ENCODE measurements at places on chromosomes 5 and 9. TPM values are rescaled to one million over a fixed set of nuclear protein-coding genes. Genes with fewer than 3 reads are reported as not detected.
A peak's percentile ranks its signal among the peaks of the same experiment; 100 is the strongest.

- H3K27me3 ChIP-seq, result no peaks in the 10 kb centered on the region
- H3K4me3 ChIP-seq, result no peak overlapping the region
- H3K27ac ChIP-seq, result no peak overlapping the region
- H3K36me3 ChIP-seq, result no peaks in the 10 kb centered on the region
- no peak for DNase-seq
Observed at GRCh38 chr5:89327608-89328007, 444.6 kb upstream of the MEF2C start.

MUSK gene
- total RNA-seq, result not detected

GAPT gene
- not detected for total RNA-seq

- peaks cover 10% of the 10 kb centered on the region for H3K4me1 ChIP-seq
- no peak for DNase-seq
- peaks cover 69% of the 10 kb centered on the region for H3K27me3 ChIP-seq
- no peak overlapping the region for H3K27ac ChIP-seq
- peak overlapping the region; percentile 46 for H3K4me3 ChIP-seq
Observed at GRCh38 chr5:14145435-14146334, 2.5 kb downstream of the TRIO start.

- H3K4me3 ChIP-seq, result no peak overlapping the region
- peaks cover 21% of the 10 kb centered on the region for H3K27me3 ChIP-seq
- H3K4me1 ChIP-seq, result peaks cover 4% of the 10 kb centered on the region
- no peak for DNase-seq
- H3K27ac ChIP-seq, result no peak overlapping the region
- H3K36me3 ChIP-seq, result no peaks in the 10 kb centered on the region
Observed at GRCh38 chr5:159780246-159780645, 136.0 kb upstream of the ADRA1B start.

GRCh38 chr9:127081250-127082185, 40.9 kb downstream of the ANGPTL2 start:
- H3K27ac ChIP-seq, result no peak overlapping the region
- H3K27me3 ChIP-seq, result peaks cover 5% of the 10 kb centered on the region

GRCh38 chr5:83364312-83365299, 106.9 kb upstream of the VCAN start:
- peaks cover 2% of the 10 kb centered on the region for H3K27me3 ChIP-seq
- no peaks in the 10 kb centered on the region for H3K4me1 ChIP-seq
- no peak for DNase-seq
- H3K4me3 ChIP-seq, result no peak overlapping the region
- H3K36me3 ChIP-seq, result no peaks in the 10 kb centered on the region

- H3K4me3 ChIP-seq, result no peak overlapping the region
- H3K27ac ChIP-seq, result no peak overlapping the region
- no peaks in the 10 kb centered on the region for H3K36me3 ChIP-seq
- peaks cover 22% of the 10 kb centered on the region for H3K27me3 ChIP-seq
Observed at GRCh38 chr5:159504857-159505304, 174.6 kb upstream of the IL12B start.

PCDHB11 gene
- not detected for total RNA-seq

DNA sequence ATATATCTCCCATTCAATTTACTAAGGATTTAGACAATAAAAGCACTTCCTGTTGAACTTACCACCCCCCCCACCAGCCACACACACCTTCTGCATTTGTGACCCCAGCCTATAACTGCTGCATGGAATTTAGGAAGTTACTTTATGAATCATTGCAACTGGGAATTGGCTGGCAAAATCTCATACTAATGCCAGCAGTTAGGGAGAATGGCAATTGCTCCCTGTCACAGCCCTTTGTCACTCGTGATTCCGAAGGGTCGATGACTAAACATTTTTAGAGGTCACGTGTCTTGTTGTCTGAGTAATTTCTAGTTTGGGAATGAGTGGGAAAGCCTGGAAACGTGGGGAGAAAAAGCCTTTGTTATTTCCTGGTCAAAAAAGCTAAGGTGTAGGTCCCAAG, 46.6 kb upstream of the PCA3 start:
- H3K27ac ChIP-seq, result no peak overlapping the region
- no peaks in the 10 kb centered on the region for H3K36me3 ChIP-seq
- H3K27me3 ChIP-seq, result peaks cover 33% of the 10 kb centered on the region
- DNase-seq, result no peak

RFESD gene
- total RNA-seq, result 3.0 TPM

CCNJL gene
- total RNA-seq, result not detected

- H3K4me1 ChIP-seq, result no peaks in the 10 kb centered on the region
- peaks cover 35% of the 10 kb centered on the region for H3K27me3 ChIP-seq
- H3K27ac ChIP-seq, result no peak overlapping the region
- no peak overlapping the region for H3K4me3 ChIP-seq
Observed at GRCh38 chr5:15500325-15501001, 483 bp downstream of the FBXL7 start.

HEMGN gene
- 0.47 TPM for total RNA-seq

DNA sequence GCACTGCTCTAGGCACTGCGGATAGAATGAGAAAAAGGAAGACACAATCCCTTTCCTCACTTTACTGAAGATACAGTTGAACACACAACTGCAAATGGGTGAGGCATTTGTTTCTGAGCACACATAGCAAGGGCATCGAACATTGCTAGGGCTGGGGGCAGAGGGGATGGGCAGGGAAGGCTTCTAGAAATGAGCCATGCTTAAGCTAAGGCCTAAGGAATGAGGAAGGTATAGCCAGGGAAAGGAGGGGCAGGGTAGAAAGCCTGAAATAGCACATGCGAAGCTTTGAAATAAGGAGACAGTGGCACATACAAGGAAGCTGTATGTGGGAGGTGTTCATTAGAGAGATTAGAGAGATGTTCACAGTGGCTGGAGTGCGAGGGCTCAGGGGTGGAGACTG, 92.7 kb downstream of the KIF4B start:
- no peak overlapping the region for H3K4me3 ChIP-seq
- no peaks in the 10 kb centered on the region for H3K4me1 ChIP-seq

GRCh38 chr5:57298985-57299491, 125.2 kb downstream of the GPBP1 start:
- H3K27ac ChIP-seq, result peak overlapping the region; percentile 55
- no peaks in the 10 kb centered on the region for H3K27me3 ChIP-seq
- DNase-seq, result peak; percentile 43
- H3K36me3 ChIP-seq, result no peaks in the 10 kb centered on the region
- peak overlapping the region; percentile 42 for H3K4me3 ChIP-seq
